Cerebellar nuclear complex (tissue), 1 donor: ENCODE measurements at places on chromosomes 1 and 21.

DNA sequence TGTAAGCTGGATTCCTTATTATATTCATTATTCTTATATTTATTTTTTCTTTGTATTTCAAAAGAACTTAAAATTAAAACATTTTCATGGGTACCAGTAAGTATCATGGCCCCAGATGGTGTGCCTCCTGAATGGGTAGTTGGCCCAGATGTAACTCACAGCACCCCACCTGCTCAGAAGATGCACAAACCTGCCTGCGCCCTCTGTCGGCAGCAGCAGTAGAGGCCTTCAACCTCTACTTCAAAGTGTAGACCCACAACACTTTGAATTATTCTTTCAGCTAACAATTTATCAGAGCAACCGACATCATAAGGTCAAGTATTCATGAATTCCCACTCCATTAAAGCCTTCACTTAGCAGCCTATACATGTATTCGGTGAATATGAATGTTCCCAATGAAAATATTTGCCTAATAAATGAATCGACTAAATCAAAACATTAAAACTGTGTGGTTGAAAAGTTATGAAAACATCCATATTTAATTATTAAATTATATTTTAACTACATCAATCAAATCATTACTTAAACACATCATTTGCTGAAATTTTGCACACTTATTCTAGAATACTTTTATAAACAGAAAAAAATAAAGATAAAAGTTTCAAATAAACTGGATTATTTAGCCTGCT, 25.4 kb downstream of the PIGM start:
- DNase-seq = no peak

GRCh38 chr1:157624471-157624870, 26.6 kb upstream of the FCRL4 start:
- no peak for DNase-seq

GRCh38 chr1:107785496-107786202, 179.3 kb downstream of the VAV3 start:
- DNase-seq = no peak

GRCh38 chr1:219927956-219928790, at the start of gene SLC30A10:
SLC30A10 (minus strand) TSS chr1:219928557; CDS start chr1:219928440, 117 bp downstream.
- DNase-seq = no peak

DNA sequence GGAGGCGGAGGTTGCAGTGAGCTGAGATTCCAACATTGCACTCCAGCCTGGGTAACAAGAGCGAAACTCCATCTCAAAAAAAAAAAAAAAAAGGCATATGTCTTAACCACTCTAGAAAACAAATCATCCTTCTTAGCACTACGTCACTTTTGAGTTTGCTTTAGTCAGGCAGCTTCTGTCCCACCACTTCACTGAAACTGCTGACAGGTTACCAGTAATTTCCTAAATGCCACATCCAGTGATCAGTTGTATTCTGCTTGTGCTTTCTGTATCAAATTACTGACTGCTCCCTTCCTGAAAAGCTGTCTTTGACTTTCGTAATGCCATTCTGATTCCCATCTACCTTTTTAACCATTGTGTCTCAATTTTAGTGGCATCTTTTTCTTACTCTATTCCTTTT, 21.7 kb downstream of the RCOR3 start:
- DNase-seq = no peak

- DNase-seq = no peak
Measured at GRCh38 chr1:157404614-157405013, 147.7 kb downstream of the FCRL5 start.

DNA sequence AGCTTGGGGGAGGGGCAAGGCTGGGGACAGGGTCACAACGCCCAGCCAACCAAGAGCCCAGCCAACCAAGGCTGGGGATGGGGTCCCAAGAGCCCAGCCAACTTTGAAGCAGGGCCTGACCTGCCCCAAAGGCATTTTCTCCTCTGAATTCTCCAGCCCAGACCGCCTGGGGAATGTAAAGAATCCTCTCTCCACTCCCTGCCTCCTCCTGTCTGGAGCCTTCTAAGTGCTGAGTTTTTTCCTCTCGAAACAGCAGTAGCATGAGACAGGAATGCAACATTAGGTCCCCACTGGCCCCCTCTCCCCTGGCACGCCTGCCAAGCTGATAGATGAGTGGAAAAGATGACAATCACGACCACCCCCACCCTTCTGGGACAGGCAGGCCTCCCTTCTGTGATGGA, 17.0 kb downstream of the C1orf198 start:
- no peak for DNase-seq

DNA sequence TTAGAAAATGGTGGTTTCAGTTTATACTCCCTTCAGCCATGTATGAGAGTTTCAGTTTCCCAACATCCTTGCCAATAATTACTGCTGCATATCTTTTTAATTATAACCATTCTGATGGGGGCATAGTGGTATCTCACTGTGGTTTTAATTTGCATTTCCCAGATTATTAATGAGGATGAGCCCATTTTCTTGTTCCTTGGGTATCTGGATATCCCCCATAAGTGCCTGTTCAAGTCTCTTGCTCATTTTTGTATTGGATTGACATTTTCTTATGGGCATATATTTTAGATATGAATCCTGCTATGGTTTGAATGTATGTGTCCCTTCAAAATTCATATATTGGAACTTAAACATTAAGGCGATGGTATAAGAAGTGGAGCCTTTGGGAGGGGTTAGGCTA, 1.6 kb upstream of the ZMYM6 start:
- no peak for DNase-seq

- no peak for DNase-seq
Measured at GRCh38 chr1:24963943-24964693, 34.0 kb upstream of the RUNX3 start.

GRCh38 chr1:183140633-183141032, 45.4 kb upstream of the LAMC2 start:
- no peak for DNase-seq

- DNase-seq = no peak
Measured at GRCh38 chr1:2239384-2239985, 11.4 kb downstream of the SKI start.

DNA sequence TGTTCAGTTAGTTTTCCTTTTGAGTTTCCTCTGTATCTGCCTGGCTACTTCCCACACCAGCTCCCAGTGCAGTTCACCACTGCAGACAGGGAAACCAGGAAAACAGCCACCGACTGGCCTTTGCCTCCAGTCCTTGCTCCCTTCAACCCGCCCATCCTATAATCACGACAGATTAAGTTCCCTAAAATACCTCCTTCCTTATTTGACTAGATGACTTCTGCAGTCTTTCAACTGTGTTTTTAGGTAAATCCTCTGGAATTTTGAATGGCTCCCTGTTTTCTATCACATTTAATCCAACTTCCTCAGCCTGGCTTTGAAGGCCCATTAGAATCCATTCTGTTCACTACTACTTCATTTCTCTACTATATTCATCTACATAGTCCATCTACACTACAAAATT, 37.6 kb downstream of the BEND5 start:
- no peak for DNase-seq

DNA sequence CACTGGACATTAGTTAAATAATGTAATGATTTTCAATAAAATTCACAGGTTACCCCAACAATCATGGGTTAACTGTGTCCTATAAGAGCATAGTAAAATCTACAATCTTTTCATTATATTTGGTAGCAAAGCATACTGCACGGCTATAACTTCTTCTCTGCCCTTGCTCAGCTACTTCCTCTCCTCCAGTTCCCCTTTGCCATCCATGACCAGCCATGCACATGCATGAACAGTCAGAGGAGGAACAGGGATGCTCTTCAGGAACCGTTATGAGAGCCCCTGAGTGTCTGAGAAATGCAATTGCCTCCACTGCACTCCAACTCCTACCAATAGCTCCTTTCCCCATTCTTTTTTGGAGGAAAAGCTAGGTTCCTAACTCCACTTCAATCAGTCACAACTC, 646.7 kb downstream of the LTN1 start:
- no peak for DNase-seq

DNA sequence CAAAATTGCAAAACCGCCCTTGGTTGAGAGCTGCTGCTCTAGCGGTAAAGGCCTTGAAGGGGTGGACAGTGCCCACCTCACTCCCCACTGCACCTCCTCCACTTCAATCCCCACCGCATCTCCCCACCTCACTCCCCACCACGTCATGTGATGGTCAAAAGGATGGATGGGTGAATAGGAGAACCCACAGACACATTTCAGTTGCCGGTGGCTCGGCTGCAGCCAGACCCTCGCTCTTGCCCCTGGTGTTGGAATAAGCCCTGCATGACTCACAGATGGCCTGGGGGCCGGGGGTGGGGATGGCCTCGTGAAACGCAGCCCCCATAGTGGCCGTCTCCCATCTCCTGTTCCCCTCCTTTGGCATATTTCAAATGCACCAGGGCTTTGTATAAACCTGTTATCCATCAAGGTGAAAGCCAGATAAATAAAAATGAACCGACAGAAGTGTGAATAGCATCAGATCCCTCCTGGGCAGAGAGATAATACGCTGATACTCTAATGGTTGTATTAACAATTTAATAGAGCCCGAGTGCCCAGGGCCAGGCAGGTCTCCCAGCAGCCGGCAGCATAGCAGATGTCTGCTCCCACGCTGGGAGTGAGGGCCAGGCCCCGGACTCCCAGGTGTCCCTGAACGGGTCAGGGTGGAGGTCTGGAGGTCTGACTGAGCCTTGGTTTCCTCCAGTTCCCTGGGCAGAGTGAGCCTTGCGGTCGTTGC, 300.3 kb downstream of the NPHP4 start:
- no peak for DNase-seq

DNA sequence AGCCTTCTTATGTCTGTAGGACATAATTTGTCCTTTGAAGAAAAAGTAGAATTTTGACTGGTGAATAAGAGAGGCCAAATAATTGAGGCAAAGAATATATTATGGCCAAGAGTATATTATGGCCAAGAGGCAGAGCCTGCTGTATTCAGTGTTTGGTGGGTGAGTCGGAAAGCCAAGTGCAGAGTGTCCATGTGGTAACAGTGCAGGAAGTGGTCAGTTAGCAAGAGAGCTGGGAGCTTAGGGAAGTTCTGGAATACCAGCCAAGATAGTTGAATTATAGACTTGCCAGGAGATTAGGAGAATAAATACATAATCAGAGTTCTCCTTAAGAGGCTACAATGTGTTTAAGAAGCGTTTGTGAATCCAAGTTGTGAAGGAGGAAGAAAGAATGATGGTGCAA, 131.5 kb upstream of the LMO4 start:
- no peak for DNase-seq

- no peak for DNase-seq
Measured at GRCh38 chr1:179808503-179808902, 65.4 kb downstream of the FAM163A start.

DNA sequence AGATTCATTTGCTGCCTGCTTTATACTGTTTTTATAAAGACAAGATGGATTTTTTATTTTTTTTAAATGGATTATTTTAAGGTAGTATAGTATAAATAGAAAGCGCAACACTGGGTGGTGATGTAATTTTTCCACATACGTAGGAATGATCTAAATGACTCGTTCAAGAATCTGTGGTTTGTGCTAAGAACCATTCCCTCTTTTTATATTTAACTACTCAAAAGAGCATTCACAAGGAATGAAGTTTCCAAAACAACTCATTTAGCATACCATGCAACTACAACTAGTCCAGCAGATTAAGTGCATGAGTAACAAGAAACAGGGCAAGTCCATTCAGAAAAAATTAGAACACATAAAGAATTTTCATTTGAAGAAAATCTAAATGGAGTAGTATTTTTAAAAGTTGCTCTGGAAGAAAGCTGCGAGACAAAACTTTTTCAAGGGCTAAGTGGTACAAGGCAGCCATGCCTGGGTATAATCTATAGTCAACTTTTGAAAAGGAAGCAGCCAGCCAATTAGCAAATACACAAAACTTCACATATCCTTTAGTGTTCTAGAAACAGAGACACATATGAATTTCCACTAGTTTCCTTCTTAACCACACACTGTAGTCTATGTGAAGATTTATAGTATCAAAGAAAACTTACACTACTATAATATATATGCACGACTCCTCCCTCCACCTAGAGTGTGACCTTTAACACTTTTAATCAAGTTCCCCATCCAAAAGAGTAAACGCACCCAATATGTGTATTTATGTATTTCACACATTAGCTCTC, 23.4 kb downstream of the GTF2B start:
- no peak for DNase-seq

GRCh38 chr1:153397051-153397923, 6.4 kb upstream of the S100A8 start:
- DNase-seq = no peak

DNA sequence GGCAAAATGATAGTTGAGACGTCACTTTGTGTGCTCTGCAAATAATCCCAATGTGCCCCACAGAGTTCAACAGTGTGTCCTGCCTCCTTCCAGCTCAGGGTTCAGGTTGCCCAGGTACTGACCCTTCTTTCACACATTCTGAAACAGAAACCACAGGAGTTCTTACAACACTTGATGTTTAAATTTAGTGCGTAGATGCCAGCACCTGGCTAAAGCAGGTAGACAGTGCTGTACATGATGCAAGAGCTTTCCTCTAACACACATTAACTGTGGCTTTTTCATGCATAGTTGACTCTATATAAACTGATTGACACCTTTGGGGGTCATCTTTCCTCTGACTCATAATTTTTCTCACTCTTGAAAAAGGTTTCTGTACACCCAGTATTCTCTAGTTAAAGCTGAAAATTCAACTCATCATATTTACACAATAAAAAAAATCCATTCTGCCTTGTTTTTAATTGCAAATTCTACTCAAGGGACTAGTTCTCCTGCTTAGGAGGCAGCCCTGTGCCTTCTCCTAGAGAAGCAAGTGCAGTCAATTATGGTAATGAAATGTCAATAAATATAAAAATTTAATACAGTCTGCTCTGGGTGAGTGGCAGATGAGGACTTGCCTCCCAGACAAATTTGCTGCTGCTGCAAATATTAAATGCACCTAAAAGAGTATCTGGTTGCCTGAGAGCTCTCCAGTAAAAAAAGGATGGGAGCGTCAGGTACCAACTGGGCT, 91.4 kb downstream of the NR5A2 start:
- DNase-seq = no peak

GRCh38 chr1:178048883-178049282, 45.0 kb upstream of the RASAL2 start:
- DNase-seq = no peak

- DNase-seq = no peak
Measured at GRCh38 chr1:83692524-83693381, 306.2 kb downstream of the TTLL7 start.
